Right renal cortex interstitium (tissue), 3 donors: ENCODE measurements at places on chromosomes 6 and 20. TPM values are rescaled to one million over a fixed set of nuclear protein-coding genes. Genes with fewer than 3 reads are reported as not detected.

VNN1 gene
- polyA plus RNA-seq, result 0.18 TPM

ABHD16B gene
- not detected for polyA plus RNA-seq

- no peak for DNase-seq
Observed at GRCh38 chr20:45361793-45362192, 1.2 kb upstream of the SYS1 start.

GRCh38 chr6:136526937-136527336, 23.3 kb downstream of the MAP7 start:
- no peak for DNase-seq

DNA sequence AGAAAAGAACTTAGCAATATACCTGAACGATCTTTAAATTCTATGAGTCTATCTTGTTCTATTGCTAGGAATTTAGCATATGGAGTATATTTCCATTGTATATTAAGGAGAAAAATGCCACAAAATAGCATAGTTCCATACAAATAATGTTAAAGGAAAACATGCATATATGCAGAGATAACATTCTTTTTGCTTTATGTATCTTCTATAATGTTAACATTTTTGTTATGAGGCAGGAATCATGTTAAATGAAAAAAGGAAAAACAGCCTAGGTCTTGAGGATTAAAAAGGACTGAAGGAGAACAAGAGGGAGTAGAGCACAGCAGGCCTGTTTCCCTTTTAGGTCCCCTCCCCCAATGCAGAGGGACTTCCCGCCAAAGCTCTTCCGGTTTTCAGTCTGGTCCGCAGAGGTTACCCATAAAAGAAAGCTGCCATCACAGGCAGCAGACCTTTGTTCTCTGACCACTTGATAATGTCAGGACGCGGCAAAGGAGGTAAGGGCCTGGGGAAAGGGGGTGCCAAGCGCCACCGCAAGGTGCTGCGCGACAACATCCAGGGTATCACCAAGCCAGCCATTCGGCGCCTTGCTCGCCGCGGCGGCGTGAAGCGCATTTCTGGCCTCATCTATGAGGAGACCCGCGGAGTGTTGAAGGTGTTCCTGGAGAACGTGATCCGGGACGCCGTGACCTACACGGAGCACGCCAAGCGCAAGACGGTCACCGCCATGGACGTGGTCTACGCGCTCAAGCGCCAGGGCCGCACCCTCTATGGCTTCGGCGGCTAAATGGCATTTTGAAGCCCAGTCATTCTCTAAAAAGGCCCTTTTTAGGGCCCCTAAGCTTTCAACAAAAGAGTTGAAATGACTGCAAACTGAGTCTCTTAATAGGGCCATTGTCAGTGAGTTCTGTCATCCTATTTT, 108.4 kb upstream of the PRSS16 start:
- DNase-seq, result peak; percentile 77

GRCh38 chr6:82570083-82570482, 206.5 kb downstream of the TPBG start:
- no peak for DNase-seq

GRCh38 chr6:5996714-5997419, 9.9 kb downstream of the NRN1 start:
- DNase-seq, result no peak

DNA sequence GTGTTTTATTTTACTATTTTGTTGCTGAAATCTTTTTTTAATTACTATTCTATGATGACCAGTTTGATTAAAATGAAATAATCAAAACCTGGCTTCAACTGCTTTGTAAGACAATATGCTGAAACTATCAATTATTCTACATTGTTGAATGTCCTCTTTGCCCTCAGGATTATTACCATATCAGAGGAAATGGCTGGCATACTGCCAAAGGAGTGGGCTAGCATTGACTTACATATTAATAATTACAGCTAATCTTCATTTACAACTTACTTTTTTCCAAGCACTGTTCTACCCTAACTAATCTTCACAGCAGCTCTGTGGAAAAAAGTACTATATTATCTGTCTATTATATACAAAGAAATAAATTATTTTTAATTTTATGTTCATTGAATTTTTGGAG, 560.5 kb downstream of the BCKDHB start:
- no peak for DNase-seq

DNA sequence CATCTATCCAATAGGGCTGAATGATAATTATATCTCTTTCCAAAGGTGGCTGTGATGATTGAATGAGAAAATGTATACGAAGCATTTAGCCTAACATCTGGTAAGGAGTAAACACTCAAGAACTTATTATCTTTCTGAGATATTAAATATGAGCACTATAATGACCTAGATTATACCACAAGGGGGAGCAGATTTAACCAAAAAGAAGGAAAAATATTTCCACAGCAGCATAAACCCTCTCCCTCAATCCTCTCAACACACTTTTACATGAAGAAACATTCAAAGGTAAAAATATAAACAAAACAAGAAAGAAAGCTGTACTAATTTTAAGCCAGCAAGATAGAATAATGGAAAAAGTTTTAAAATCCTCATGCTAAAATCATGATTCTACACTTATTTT, 68.4 kb downstream of the SHPRH start:
- DNase-seq, result no peak

DNA sequence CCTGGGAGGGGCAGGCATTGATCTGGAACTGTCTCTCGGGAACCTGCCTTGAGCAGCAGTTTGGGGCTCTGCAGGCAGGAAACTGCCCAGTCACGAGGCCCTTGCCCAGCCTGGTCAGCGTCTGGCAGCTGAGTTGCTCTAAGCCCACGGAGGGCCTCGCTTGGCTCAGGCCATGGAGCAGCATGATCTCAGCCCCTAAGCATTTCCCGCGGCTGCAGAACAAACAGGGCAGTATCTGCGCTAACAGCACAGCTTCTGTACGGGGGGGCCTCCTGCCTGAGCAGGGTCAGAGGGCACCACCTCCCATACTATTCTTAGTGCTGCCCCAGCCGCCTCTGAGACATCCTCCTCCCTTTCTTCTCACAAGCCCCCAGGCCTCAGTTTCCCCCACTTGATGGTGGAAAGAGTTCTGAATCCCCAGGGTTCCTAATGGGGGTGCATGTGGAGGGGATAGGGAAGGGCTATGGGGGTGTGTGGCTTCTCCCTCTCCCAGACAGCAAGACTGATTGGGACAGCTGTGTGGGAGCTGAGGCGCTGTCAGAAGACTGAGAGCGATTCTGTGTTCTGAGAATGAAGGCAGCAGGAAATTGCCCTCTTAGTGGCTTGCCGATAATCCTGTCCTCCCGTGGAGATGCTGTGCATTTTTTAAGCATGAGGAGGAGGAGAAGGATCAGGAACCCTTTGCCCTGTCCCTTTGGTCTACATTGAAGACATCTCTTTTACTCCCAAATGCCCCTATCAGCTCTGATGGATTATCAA, 46.4 kb downstream of the MOCS1 start:
- DNase-seq, result peak; percentile 32

DNA sequence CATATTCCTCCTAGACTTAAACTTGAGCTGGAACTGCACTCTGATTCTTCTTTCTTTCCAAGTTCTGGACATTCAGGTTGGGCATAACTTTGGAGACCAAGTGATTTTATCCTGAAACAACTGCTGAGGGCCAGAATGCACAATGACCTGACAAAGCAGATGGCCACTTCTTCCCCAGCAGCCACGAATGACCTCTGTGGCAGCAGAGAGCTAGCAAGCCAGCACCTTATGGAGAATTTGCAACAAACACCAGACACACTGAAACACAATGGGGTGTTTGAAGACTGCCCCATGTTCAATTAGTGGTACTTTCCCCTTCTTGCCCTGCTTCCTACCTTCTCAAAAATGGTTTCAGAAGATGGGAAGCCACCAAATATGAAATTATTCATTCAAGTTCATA, 4.2 kb upstream of the TENT5A start:
- DNase-seq, result no peak

EPB41L1 gene
- 72.0 TPM for polyA plus RNA-seq

VSX1 gene
- polyA plus RNA-seq, result not detected

DNA sequence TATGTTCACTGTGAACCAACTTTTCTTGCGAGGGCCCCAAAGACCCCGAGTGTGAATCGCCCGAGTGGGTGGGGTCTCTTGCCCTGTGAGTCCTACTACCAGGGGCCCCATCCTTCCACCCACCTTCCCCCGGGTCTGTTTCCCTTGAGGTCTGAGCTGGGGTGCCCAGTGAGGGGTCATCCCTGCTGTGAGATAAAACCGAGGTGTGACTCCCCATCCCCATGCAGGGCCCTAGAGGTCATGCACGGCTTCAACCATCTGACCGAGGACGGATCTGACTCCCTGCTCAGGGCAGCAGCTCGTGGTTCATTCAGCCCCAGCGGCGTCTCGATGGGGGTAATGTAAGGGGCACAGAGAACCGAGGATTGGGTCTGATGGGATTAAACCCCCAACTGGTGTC, 103.1 kb upstream of the SULF2 start:
- DNase-seq, result no peak

DNA sequence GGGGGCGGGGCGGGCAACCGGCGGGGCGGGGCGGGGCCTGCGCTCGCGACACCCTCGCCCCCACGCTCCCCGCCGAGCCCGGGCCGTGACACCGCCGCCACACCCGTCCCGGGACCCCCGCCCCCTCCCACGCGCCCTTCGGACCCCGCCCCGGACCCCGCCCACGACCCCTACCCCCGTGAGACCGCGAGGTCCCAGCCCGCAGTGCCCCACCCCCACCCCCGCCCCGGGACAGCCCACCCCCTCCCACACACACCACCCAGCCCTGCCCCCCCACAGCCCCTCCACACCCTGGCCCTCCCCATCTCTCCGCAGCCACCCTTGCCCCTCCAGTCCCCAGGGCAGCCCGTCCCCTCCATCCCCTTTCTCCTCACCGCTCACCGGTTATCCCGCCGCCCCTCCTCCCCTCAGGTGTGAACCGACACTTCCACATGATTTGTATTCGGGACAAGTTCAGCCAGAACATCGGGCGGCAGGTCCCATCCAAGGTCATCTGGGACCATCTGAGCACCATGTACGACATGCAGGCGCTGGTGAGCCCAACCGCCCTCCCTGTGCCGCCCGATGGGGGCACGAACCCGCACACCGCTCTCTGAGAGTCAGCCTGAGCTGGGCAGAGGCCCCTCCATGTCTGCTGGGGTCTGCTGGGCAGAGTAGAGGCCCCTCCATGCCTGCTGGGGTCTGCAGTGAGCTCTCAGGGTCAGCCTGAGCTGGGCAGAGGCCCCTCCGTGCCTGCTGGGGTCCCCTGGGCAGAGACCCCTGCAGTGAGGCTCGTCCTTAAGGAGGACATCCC, 622 bp downstream of the MRGBP start:
- no peak for DNase-seq

DNA sequence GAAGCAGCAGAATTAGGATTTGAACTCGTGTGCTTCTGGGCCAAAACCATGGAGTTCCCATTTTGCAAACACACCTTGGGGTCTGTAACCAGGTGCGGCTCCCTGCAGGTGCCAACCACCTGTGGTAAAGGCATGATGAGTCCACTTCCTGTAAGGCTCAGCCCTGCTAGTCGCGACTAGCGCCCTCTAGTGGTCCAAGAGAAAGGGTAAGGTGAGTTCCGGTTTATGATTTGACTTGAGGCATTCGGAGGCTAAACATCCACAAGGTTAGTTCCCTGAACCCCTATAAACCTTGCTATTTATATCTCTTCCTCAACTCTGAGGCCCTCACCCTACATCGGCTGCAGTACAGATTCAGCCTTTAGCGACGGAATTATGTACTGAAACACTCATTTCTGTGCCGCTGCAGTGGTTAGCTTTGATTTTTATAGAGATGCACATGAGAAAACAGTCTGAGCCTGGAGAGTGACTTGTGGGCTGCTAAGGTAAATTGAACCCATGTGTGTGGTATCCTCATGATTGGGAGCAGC, 173.4 kb downstream of the PLCB1 start:
- DNase-seq, result no peak

DNA sequence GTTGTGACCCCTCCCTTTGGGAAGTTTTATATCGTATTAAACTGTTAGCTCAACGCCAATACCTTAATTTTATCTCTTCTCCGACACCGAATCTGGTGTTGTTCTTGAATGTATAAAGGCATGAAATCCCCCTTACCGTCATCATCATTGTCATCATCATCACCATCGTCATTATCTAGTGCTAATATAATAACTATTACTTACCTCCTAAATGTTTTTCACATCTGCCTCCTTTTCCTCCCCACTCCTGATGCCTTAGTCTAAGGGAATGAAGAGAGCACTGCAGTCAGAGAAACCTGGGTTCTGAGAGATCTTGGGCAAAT, 677 bp upstream of the ZBTB24 start:
- DNase-seq, result no peak
